ENCODE measurements at places on chromosomes 12 and 14. TPM values are rescaled to one million over a fixed set of nuclear protein-coding genes. Genes with fewer than 3 reads are reported as not detected.

BATF gene
- not detected for total RNA-seq

SOCS2 gene
- total RNA-seq: 30.1 TPM

TC2N gene
- 30.9 TPM for total RNA-seq

FOXG1 gene
- 0.10 TPM for total RNA-seq

BHLHE41 gene
- total RNA-seq: 8.2 TPM

SUSD6 gene
- 27.2 TPM for total RNA-seq

DNA sequence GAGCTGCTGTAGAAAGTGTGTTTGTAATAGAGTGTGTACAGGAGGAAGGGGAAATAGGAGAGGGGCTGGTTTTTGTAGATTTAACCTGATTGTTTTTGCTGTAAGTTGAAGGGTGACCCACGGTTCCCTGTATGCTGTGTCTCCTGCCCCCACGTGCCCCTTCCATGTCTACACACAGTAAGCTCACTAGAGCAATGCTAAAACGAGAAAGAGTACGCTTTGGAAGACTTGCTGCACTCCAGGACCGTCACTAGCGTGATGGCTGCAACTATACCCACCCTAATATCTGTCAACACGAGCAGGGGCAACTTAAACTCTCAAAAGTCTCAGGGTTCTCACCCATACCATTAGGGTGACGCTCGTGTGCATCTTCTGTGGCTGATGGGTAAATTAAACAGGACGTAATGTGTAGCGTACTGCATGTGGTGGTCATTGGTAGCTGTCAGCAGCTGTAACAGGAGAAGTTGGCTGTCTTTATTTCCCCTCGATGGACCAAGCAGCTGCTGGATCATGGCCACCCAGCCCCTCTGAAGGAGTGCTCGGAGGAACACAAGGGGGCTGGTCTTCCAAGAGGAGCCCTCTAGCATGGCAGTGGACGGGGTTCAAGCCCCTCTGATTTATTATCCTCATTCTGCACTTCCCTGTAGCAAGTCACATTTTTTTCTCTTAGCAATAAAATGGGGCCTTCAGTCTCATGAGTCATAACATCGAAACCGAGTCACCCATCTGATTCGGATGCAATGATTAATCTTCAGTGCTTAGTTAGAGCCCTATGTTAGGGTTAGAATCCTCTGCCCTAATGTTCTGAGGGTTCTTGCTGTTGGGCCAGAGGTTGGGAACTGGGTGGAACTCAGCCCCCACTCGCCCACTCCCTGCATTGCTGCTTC is 14.0 kb downstream of the CCND2 start:
- peak; percentile 75 for DNase-seq

GRCh38 chr12:30630076-30630978 is 65.3 kb downstream of the IPO8 start:
- peak; percentile 47 for DNase-seq

DNA sequence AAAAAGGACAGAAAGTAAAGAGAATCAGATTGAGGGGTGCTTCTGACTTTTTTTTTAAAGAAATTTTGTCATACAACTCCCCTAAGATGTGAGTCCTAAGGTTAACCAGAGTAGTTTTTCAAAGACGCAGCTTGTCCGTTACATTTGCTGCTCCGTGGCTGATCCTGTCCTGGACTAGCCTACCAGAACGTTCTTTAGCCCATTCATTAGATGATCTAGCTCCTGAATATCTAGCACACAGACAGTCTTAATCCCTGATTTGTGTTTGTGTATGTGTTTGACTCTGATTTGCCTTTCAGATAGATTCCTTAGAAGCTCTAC is 60.3 kb downstream of the SAMD4A start:
- no peak for DNase-seq

DNA sequence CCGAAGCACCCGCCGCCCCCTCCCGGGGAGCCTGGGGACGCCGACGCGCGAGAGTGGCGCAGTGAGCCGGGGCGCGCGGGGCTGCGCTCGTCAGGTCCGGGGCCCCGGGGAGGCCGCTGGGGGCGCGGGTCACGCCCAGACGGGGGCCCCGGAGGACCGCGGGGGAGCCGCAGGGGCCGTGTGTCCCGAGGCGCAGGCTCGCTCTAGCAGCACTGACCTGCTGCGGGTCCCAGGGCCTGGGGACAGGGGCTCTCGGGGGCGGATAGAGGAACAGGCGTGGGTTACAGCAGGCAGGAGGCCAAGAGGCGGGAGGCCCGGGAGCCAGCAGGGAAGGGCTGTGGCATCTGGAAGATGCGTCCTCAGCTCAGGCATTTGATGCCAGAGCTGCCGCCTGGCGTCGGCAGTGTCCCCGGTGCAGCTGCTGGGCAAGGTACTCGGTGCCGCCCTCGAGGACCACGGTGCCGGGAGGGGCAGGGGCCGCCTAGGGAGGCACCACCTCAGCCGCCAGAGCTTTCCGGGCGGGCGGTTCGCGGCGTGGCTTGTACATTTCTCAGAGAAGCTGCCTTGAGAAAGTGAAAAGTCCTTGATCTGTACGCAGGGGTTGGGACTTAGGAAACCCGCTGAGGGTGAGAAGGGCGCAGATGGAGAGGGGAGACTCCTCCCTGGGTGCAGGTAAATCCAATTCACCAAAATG is 1.2 kb downstream of the WNT5B start:
- DNase-seq: peak; percentile 79

- no peak for DNase-seq
Observed at GRCh38 chr12:31585271-31585670, 5.7 kb downstream of the DENND5B start.

DNA sequence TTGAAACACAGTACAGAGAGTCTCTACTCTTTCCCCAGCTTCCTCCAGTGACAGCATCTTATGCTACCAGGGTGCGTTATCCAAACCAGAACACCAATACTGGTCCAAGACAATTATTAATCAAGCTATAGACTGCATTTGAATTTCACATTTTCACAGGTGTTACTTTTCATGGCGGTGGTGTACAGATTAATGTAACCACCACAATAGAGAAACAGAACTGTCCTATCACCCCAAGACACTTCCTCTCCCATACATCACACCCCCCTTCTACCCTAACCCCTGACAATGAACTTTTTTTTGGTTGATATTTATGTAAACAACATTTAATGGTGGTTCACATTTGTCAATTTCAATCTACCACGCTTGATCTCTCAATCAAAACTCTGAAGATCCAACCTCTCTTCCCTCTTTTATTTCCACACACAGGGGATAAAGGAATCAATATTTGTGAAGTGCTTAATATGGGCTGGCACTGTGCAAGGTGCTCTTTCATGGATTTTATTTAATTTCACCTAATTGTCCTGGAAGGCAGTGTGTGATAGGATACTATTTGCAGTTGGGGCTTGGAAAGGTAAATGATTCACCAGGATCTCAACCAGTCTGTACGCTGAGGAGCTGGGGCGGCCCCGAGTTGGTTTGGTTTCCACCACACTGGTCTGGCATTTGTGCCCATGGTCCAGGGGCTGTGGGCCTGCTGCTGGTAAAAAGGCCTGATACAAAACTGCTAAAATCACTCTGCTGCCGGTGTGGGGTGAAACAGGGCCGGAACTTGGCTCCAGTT is 54.6 kb upstream of the DICER1 start:
- no peak for DNase-seq

- no peak for DNase-seq
Observed at GRCh38 chr14:104702106-104702505, 12.7 kb downstream of the INF2 start.

- DNase-seq: peak; percentile 18
Observed at GRCh38 chr14:23727566-23728335, 91.6 kb downstream of the DHRS2 start.
